ENCODE measurements at places on chromosomes 4 and X.

DNA sequence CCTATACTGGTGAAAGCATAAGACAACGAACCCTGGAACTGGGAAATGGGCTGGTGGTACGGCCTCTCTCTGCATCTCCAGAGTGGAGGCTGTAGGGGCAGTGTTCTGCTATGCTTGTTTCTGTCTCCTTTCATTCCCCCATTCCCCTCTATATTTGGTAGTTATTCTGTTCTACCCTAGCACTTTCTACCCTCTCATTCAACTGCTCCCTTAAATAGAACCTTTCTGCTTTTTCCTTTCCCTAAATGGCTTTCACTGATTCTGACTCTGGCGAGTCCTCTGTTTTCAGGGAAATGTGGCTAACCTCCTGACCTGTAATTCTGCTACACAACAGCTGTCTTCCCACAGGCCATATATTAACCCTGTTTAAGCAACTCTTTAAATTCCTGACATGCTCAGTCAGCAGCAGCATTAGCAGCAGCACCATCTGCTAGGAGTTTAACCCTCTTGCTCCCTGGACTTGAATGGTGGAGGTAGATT is 94.2 kb downstream of the CXCL13 start:
- DNase-seq = peak; percentile 10

DNA sequence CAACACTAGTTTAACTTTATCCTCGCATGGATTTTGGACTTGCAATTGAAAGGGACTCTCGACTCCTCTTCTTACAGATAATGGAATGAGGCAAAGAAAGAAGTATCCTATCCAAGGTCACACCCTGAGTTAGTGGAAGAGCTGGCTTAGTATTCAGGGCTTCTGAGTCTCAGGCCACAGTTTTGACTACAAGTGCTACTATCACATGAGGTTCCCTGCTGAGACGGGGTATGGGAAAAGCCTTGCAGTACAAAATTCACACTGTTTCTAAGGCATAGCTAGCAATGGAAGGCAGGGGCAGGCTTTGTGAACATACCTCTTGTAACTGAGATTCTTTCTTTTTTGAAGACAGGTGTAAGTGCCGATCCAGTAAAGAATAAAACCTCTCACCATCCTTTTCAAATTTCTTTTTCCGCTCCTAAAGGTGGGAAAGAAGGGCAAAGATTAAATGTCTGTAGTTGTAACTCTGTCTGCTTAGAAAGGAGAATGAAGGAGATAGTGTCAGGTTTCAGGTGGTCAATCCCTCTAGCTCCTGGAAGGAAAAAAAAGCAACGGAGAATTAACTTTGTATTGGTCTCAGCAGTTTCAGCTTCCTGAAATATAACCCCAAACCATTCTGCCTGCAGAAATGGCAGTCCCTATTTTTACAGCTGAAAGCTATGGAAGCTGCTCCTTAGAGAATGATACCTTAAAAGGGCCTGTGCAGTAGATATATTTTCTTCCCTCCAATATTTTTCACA is 199.0 kb downstream of the OPHN1 start:
- DNase-seq = no peak

DNA sequence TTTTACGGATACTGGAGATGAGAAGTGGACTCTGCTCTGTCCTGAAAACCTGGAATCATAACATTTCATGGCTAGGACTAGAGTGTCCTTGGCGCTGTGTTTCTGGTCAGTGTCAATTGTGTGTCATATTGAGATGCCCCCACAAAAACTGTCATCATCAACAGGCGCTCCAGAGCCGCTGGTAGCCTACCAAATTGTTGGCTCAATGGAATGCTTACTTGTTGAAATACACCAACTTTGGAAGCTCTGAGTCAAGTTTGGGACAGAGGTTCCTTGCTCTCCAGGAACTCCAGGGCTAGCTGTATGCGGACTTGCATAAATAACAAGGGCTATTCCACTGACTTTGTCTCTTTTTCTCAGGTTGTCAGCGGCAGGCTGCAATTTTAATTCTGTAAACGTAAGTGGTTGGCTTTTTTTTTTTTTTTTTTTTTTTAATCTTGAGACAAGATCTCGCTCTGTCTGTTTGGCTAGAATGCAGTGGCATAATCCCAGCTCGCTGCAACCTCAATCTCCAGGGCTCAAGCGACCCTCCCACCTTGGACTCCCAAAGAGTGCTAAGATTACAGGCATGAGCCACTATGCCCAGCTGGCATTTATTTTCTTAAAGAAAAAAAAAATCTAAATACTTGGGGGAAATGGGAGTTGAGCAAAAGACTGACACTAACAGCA is 871 bp upstream of the HPGD start:
- DNase-seq = peak; percentile 34

DNA sequence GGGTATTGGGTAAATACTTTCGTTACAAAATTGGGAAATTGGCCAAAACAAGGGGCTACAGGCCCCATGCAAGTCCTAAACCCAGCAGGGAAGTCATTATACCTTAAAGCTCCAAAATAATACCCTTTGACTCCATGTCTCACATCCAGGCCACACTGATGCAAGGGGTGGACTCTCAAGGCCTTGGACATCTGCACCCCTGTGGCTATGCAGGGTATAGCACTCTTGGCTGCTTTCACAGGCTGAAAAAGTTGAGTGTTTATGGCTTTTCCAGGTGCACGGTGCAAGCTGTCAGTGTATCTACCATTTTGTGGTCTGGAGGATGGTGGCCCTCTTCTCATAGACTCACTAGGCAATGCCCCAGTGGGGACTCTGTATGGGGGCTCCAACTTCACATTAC is 326.5 kb downstream of the TEX13C start:
- peak; percentile 32 for DNase-seq

DNA sequence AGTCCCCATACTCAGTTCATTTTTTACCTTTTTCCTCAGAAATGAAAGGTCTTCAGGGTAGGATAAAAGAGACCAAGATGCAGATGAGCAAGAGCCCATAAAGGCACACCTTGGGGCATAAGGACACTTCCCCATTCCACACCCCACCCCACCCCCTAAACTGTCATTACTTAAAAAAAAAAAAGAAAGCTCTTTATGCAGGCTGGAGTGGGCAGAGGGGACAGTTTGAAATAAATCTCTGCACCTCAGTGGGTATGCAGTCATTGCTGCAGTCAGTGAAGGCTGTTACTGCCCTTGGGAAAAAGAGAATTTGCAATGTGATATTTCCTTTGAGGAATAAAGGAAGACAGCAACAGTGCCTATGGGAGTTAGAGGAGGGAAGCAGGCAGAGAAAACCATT is 137.5 kb downstream of the ANK2 start:
- DNase-seq = no peak

GRCh38 chrX:149720021-149720689 is 8.3 kb downstream of the MAGEA11 start:
- DNase-seq = no peak

DNA sequence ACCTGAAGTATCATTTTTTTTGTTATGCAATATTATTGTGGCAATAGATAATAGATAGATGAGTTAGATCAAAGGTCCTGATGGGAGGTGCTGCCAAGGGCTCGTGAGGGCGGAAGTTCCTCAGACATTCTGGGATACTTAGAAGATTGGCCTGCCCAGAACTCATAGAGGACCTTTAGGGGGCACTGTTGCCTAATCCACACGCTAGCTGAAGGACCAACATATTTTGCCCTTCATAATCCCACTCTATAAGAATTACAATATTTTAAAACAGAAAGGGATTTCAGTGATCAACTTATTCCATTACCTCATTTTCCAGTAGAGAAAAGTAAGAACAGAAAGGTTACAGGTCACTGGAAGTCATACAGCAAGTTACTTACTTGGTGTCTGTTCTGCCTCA is 22.9 kb upstream of the COX7B2 start:
- peak; percentile 41 for DNase-seq

GRCh38 chr4:190020790-190021717 is 6.0 kb downstream of the FRG2 start:
- no peak for DNase-seq

- DNase-seq = no peak
Observed at GRCh38 chr4:94352163-94352562, 9.5 kb upstream of the HPGDS start.

- no peak for DNase-seq
Observed at GRCh38 chrX:69961365-69962072, 88.2 kb downstream of the AWAT2 start.

- no peak for DNase-seq
Observed at GRCh38 chr4:20074450-20074849, 177.3 kb upstream of the SLIT2 start.

DNA sequence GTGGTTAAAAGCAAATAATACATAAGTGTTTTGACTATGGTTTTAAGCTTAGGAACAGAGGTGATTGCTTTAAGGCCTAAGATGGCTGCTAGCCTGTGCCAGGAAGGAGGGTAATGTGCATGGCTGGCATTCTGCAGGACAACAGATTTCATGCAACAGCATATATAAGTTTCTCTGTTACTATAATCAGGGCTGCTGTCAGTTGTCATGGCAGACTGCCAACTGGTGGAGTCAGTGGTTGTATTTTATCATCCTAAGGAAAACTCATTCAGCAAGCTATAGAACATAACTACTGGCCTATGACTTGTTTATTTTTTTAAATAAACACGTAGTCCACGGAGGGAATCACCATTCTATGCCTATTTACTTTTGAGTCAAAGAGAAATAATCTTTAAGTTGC is 77.7 kb upstream of the DCAF8L1 start:
- DNase-seq = peak; percentile 32

- DNase-seq = peak; percentile 17
Observed at GRCh38 chrX:155662282-155662681, 49.5 kb upstream of the TMLHE start.

DNA sequence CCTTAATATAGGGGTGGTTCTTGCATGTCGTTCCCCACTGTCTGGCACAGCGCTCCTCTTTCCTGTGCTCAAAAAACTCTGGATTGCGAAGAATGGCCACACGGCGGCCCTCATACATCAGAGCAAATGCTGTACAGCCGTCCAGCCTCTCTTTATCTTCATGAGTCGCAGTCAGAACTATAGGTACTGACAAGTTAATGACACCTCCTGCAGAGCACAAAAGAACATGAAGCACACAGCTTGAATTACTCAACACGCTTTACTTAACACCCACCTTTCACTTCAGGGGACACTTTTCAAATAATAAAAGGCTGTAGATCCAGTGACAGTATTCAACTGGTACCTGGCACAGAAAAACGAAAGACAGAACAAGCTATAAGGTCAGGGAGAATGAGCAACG is 65.3 kb downstream of the PAPSS1 start:
- no peak for DNase-seq

DNA sequence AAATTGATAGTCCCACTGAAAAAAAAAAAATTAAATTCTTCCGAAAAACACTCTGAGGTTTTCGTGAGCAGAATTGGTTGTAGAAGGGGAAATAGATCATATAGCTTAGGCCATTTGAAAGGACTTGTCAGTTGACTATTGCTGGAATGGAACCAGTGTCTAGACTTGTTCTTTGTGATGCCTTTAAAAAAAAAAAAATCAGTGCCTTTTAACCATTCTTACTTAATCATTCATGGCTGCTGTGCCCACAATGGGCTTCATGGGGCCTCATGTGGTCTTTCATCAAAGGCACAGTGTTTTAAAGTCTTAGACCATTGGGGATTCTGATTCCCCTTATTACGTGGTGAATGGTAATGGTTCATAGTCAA is 139.3 kb downstream of the AFF1 start:
- DNase-seq = no peak

GRCh38 chr4:1354136-1354982 is 7.4 kb downstream of the UVSSA start:
- no peak for DNase-seq

DNA sequence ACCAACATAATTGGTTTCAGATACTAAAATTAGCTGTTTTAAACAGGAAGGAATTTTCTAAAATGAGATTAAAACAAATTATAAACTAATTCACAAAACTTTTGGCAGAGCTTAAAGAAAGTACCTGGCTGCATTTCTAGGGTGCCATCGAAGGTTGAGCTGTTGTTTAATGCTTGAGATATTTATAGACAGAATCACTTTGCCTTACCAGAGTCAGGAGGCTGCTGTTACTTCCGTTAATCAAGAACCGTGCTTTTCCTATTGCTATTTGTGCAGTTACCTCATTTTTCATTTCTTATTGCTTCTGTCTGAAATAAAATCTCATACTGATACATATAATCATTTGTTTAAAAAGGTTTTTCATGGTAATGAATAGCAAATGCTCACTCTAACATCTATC is 242.9 kb downstream of the TECRL start:
- DNase-seq = no peak

DNA sequence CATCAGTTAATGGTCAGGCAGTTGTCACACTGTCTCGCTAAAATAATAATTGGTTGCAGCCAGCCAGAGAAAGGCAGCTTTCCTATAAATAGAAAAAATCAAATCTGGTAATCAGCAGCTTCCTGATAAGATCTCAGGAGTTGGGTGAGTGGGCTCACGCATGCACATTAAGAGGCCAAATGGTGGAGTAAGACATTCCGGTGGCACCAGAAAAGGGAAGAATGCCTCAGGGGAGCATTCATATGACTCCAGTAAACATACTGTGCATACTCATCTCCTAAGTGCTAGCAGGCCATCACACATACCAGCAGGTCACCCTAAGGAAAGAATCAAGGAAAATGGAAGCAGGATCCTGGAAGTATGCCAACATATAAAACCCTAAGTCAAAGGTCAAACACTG is 40.1 kb downstream of the UGT2B15 start:
- DNase-seq = no peak

DNA sequence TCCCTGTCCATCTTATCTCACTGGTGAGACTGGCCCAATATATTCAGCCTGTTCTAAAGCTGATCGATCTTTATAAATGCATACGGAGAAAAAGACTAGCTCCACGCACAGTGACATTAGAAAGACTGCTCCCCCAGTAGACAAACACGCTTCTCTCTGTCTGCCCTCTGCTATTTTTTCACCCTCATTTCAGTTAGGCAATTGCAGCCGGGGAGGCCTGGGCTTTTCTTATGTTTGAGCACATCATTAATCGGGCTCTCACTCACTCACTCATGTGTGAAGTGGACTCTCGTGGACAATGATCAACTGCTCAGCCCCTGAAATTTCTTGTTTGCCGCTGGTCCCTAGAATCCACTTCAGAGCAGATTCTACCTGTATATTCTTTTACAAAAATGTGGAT is 824.7 kb upstream of the TENM3 start:
- DNase-seq = no peak

GRCh38 chrX:119482481-119483480 is 14.5 kb downstream of the SLC25A5 start:
- peak; percentile 74 for DNase-seq

GRCh38 chr4:137909529-137910309 is 332.4 kb downstream of the SLC7A11 start:
- peak; percentile 44 for DNase-seq

- DNase-seq = no peak
Observed at GRCh38 chr4:184357165-184357564, 117.2 kb downstream of the IRF2 start.

All from HT-29 (cell line).